ENCODE measurements at places on chromosomes 3 and 15.

DNA sequence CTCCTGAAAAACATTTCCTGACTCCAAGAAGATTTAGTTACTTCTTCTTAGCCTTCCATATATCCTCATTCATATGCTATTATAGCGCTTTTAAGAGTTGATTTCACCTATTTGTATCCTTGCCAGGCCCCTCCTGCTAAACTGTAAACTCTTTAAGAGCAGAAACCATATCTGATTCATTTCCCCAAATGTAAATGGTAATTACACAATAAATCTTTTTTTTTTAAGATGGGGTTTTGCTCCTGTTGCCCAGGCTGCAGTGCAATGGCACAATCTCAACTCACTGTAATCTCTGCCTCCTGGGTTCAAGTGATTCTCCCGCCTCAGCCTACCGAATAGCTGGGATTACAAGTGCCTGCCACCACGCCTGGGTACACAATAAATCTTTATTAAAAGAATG is 4.5 kb downstream of the DLEC1 start:
- H3K4me1 ChIP-seq: no peaks in the 10 kb centered on the region
- H3K27ac ChIP-seq: no peak overlapping the region
- DNase-seq: no peak
- no peak overlapping the region for H3K4me3 ChIP-seq

DNA sequence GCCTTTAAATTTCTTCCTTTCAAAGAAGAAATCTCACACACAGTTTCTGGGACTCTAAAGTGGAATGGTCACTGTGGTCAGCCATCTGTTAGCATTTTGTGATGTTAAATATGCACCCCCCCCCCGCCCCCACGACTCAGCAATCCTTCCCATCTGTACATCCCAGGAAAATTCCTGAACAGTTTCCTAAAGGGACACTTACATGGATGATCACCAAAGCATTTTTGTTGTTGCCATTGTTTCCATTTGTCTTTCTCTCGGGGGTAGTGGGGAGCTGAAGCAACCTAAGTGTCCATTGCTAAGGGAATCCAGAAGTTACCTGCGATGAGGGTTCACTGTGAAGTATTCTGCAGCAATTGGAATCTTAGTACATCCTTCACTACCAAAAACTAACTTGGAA is 71.4 kb downstream of the TAFA4 start:
- DNase-seq: no peak
- H3K27me3 ChIP-seq: no peaks in the 10 kb centered on the region
- H3K36me3 ChIP-seq: no peaks in the 10 kb centered on the region
- no peak overlapping the region for H3K27ac ChIP-seq
- no peaks in the 10 kb centered on the region for H3K4me1 ChIP-seq
- H3K4me3 ChIP-seq: no peak overlapping the region

- H3K27me3 ChIP-seq: no peaks in the 10 kb centered on the region
- H3K27ac ChIP-seq: no peak overlapping the region
- no peaks in the 10 kb centered on the region for H3K36me3 ChIP-seq
- no peaks in the 10 kb centered on the region for H3K4me1 ChIP-seq
Observed at GRCh38 chr15:56342653-56343052, 22.6 kb upstream of the TEX9 start.

- H3K27ac ChIP-seq: no peak overlapping the region
- H3K4me1 ChIP-seq: no peaks in the 10 kb centered on the region
- H3K4me3 ChIP-seq: no peak overlapping the region
- no peak for DNase-seq
- no peaks in the 10 kb centered on the region for H3K27me3 ChIP-seq
Observed at GRCh38 chr15:98444138-98444537, 204.2 kb upstream of the IGF1R start.

DNA sequence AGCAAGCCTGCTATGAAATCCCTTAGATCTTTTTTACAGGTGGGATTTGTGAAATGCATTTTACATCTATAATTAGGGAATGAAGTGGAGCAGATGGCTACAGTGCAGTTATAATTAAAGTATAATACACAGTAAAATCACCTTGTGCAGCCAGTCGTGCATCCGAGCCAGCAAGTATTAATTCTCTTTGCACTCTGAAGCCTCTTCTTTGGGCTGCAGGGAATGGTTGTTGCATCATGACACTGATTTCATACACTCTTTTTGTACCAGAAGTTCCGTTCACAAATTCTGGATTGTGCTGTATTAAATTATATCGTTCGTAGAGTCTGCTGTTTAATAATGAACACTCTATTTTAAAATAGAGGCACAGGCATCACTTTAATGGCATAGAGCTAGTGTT is 28.7 kb upstream of the TP63 start:
- no peak for DNase-seq
- no peak overlapping the region for H3K27ac ChIP-seq
- H3K27me3 ChIP-seq: no peaks in the 10 kb centered on the region
- no peaks in the 10 kb centered on the region for H3K36me3 ChIP-seq
- no peaks in the 10 kb centered on the region for H3K4me1 ChIP-seq

DNA sequence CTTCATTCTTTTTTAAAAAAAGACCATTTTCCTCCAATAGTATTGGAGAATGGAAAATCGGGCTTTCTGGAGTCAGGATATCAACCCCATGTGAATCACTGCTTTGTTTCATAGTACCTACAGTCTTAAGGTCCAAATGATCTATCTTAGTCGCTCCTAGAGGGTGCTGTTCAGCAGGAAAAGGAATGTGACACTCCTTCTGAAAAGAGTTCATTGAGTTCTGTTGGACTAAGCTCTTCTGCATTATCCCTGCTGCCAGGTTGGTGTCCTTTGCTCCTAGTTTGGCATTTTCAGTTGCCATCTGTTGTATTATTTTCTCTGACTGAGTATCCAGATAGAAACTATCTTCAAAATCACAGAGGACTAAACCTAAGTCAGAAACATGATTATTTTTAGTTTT is 57.2 kb downstream of the POLQ start:
- no peaks in the 10 kb centered on the region for H3K27me3 ChIP-seq
- H3K4me1 ChIP-seq: no peaks in the 10 kb centered on the region
- no peak overlapping the region for H3K27ac ChIP-seq

- H3K36me3 ChIP-seq: no peaks in the 10 kb centered on the region
- DNase-seq: peak; percentile 17
- no peak overlapping the region for H3K4me3 ChIP-seq
- no peaks in the 10 kb centered on the region for H3K4me1 ChIP-seq
Observed at GRCh38 chr3:113985541-113985940, 37.7 kb downstream of the ZDHHC23 start.

DNA sequence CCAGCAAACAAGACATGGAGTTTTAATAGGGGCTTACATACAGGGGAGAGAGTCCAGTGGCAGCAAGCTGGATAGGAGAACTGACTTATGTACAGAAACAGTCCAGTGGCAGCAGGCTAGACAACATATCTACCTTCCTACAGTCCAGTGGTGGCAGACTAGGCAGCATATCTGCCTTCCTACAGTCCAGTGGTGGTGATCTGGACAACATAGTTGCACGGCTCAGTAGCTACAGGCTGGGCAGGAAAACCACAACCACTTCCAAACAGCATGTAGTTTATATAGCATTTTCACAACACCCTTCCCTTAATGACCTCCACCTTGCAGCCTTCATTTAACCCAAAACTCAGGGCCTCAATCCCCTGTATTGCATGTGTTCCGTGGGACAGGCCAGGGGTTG is 181.3 kb upstream of the EIF1B start:
- H3K36me3 ChIP-seq: no peaks in the 10 kb centered on the region
- no peaks in the 10 kb centered on the region for H3K27me3 ChIP-seq
- H3K4me3 ChIP-seq: no peak overlapping the region
- no peak for DNase-seq
- no peak overlapping the region for H3K27ac ChIP-seq

Measured in GM23338 (cell line).